ENCODE measurements at places on chromosomes 3 and 15.

GRCh38 chr15:67945951-67946700 is 106.3 kb upstream of the RNU6-1 start:
- no peak for DNase-seq

GRCh38 chr3:94862703-94863102 is 799.8 kb downstream of the NSUN3 start:
- DNase-seq = peak; percentile 65

DNA sequence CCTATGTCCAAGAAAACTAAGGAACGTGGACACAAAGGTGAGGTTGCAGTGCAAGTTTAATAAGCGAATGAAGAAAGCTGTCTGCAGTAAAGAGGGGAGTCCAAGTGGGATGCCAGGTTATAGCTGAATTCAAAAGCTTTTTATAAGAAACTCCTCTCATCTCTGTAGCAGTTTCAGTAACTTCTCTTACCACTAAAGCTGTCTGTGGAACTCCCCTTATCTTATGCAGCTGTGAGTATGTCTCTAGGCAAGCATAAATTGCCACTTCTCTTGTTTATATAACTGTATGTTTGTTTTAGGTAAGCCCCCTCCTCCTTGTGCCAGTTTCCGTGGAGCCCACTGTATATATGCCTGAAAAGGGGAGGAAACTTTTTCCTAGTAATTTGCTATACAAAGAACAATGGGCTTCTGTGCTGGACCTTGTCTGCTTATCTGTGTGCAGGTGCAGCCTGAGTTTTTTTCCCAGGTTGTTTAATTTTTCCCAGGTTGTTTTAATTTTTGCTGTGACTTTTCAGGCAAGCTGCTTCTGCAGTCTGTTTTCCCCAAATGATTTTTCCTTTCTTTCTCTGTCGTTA is 875.1 kb upstream of the EPHA6 start:
- DNase-seq = no peak

GRCh38 chr15:89328398-89329254 is 6.0 kb downstream of the POLG start:
- DNase-seq = no peak

DNA sequence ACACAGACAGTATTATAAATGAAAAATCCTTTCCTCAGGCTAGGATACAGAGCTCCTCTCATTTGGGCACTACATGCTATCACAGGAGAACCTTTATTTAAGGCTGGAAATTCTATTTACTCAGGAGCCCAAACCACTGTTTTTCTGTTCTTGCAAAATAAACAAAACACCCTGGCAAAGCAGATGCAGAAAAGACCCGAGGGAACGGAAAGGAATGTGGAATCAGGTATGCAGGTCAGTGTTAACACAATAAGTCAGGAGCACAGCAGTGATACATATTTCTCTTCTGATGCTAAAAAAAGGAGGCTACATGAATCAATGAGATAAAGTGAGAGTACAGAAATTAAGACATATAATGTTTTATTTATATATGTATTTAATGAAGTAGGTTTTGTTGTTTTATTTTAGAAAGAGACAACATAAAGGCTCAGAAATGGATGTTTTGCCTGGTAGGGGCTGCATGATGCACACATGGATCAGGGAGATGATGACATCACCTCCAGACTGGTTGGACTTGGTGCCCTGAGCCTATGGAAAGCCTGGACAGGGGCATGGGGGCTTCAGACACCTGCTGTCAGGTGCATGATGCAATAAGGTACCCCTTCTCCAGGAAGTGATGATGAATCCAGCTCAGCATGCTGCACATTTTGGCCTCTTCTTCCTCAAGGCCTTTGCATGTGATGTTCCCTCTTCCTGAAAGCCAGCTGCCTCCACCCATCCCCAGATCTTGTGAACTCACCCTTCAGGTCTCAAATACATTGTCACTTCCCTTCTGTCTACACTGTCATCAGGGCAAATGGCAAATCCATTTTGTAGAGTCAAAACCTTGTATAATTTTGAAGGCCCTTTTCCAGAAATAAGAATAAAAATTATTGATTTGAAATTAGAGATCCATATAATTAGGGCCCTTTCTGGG is 19.1 kb upstream of the RBP1 start:
- DNase-seq = peak; percentile 32

DNA sequence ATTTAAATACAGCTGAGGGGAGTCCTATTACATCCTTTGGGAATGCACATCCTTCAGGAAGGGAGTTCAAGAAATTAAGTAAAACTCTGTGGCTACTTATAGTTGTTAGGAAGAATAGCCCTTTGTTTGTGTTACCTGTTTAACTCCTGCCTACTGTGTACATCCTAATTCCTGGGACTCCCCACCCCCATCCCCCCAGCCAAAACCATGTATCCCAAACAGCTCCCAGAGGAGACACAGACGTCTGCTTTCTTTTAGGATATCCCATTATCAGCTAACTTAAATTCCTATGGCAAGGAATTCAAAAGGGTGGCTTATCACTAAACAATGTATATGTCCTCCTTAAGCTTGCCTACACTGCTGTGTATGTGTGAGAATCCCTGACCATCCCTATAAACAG is 581.7 kb downstream of the DIPK2A start:
- no peak for DNase-seq

- no peak for DNase-seq
Measured at GRCh38 chr3:52773361-52774065, 2.8 kb upstream of the NEK4 start.

- no peak for DNase-seq
Measured at GRCh38 chr3:53523346-53523745, 28.9 kb downstream of the CACNA1D start.

DNA sequence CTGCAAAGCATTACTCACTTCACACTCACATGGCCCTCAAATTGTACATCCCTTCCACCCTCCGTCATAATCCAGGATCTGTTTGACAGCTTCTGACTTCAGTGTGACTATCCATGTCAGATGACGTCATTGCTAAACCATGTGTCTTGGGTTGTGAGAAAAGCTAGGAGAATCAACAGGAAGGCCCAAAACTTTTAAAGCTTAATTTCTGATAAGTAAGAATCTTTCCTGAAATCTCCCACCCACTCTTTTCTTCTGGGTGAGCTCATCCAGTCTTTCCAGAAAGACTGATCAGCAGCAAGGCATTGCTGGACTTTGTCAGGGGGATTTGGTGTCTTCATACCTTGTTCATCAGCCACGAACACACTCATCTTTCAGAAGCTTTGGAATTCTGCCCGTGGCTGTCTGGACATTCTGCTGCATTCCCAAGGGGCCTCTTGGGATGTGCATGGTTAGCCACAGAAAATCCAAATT is 11.5 kb upstream of the LMCD1 start:
- no peak for DNase-seq

- DNase-seq = no peak
Measured at GRCh38 chr3:46162975-46163555, 45.0 kb downstream of the CCR1 start.

DNA sequence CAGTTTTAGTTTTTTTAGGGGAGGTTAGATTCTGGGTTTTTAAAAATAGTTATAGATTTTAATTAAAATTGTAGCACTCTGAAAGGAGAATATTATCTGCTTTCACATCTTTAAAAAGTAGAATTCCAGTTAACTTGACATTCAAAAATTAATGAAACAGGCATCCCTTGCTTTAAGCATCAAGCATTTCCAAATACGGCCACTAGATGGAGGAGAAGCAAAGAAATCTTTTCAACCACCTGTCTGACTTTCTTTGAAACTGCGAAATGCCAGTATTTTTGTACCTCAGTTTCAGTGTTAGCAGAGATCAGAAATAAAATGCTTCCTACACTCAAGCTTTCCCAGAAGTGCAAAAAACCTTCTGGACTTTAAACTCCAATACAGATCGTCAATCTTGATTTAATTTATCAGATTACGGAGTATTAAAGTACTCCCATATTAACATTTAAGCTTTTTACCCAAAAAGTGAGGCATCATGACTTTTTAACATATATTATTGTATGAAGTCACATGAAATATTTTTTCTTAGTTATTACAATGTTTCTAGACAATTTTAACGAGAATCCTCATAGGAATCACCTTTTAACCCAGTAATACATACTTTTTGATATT is 153.3 kb downstream of the P3H2 start:
- peak; percentile 60 for DNase-seq

- no peak for DNase-seq
Measured at GRCh38 chr15:99096173-99096893, 8.5 kb upstream of the SYNM start.

DNA sequence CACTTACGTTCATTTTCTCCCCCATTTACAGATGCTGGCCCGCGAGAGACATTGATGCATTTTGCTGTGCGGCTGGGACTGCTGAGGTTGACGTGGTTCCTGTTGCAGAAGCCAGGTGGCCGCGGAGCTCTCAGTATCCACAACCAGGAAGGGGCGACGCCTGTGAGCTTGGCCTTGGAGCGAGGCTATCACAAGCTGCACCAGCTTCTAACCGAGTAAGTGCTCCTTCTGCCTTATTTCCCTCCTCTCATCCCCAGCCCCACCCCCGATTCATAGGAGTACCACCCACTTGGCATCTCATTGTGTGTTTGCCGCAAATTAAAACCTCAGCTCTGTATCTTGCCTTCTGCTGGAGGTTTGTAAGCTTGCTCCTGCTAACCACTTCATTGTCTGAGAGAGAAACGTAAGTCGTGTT is 163.3 kb downstream of the AKAP13 start:
- DNase-seq = peak; percentile 70

GRCh38 chr3:170528726-170529125 is 57.1 kb downstream of the SLC7A14 start:
- DNase-seq = peak; percentile 96

- DNase-seq = peak; percentile 56
Measured at GRCh38 chr3:187740421-187741399, 4.6 kb downstream of the BCL6 start.

DNA sequence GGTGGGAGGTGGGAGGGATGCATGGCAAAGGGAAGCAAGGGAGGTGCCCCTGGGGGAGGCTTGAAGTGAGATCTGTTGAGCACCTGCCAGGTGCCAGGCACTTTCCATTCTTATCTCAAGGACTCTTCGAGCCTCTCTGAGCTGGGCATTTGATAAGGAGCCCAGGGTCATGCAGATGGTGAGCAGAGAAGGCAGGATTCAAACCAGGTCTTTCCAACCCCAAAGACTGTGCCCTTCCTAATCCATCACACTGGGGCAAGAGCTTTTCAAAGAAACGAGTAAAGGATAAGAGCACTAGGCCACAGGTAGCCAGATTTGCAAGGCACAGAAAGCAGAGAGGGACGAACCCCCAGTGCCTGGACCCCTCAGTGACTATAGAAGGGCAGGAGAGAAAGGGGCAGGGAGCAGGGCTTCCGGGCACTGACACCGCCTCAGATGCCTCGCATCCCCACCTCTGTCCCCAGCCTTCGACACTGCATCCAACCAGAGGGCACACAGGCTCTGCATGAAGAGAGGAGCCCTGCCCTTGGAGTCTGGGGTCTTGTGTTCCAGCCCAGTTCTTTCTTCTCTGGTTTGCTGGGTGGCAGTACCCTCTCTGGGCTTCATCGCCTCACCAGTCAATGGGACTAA is 21.0 kb downstream of the IGDCC4 start:
- DNase-seq = no peak

GRCh38 chr3:119912220-119912619 is 130.3 kb downstream of the NR1I2 start:
- no peak for DNase-seq

DNA sequence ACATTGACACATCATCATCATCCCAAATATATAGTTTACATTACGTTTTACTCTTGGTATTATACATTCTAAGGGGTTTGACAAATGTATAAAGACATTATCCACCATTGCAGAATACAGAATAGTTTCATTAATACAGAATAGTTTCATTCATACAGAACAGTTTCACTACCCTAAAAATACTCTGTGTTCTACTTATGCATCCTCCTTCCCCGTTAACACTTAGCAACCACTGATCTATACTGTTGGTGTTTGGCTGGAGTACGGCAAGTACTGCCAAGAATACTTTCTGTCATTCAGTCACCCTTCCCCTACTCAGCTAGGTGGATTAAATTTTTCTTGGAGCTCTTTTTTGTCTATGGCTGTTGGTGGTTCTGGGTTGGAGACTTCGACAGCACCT is 33.4 kb downstream of the LEKR1 start:
- DNase-seq = no peak

- no peak for DNase-seq
Measured at GRCh38 chr15:36951731-36952247, 148.6 kb downstream of the MEIS2 start.

DNA sequence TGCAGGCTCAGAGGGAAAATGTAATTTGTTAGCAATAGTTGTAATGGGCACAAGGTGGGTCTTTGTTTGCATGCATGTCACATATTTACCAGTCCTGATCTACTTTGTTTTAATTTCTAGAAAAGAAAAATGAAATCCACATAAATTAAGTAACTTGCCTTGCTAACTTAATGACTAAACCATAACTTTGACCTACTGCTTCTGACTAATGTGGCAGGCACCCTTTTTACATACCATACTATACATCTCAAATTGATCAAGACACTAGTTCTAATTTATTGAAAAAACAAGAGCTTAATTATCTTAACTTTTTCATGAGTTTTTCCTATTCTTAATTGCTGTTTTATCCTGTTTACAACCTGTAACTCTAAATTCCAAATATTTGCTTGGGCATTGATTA is 93.2 kb downstream of the ATP11B start:
- DNase-seq = no peak

- peak; percentile 23 for DNase-seq
Measured at GRCh38 chr3:193317682-193318300, 60.8 kb downstream of the ATP13A5 start.

- no peak for DNase-seq
Measured at GRCh38 chr15:35934383-35935049, 388.6 kb upstream of the DPH6 start.

DNA sequence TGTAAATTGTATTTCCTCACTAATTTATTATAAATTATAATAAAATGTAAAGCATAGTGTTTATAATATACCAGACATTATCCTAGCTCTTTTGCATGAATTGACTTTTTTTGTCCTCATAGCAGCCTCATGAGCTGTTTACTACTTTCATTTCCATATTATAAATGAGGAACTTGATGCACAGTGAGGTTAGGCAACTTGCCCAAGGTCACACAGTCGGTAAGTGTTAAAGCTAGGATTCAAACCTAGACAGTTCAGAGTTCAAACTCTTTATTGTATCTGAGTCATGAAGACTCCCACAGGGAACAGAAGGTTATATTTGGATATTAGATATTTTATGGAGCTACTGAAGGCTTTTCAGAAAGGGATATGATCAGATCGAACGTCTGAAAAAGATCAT is 322.2 kb upstream of the SATB1 start:
- no peak for DNase-seq

DNA sequence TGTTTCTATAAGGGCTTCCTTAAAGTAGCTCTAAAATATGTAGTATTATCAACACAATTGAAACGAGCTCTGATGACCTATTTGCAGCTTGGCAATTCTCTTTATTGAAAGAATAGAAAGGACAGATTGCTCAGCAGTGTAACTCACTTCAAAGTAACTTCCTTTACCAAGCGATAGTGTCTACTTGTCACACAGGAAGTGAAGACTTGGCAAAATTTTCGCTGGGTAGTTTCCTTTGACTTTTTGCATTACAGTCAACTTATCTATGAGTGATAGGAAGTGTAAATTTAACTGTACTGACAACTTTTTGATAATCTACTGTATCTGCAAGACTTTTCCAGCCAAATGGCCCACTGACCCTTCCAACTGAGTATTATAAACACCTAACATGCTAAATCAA is 22.8 kb downstream of the SLC9A9 start:
- no peak for DNase-seq

GRCh38 chr3:123423806-123424205 is 25.1 kb downstream of the ADCY5 start:
- no peak for DNase-seq

GRCh38 chr3:52193065-52193464 is 4.9 kb upstream of the ALAS1 start:
- DNase-seq = no peak

- no peak for DNase-seq
Measured at GRCh38 chr15:66220601-66221000, 32.9 kb downstream of the MEGF11 start.

GRCh38 chr15:90154861-90155626 is 46.1 kb upstream of the SEMA4B start:
- DNase-seq = no peak

All from NCI-H2171 treated with DMSO at 0.1 percent for 48 hours (cell line).